GM12864 (cell line): ENCODE measurements at places on chromosomes 4 and X.

DNA sequence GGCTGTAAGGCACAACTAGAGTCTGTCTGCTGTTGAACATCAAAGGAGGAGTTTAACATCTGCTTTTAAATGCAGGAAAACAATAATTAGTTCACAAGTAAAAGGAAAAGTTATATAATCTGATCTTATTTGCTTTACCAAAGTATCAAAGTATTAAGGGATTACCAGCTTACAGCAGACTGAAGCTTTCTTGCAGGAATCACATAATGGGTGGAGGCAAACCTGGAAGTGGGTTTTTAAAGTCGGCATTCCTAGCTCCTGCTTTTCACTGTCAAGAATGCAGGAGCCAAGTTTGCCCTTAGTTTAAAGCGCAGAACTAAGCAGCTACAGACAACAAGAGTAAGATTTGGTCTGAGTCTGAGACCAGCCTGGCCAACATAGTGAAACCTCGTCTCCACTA lies 122.2 kb downstream of the APBB2 start:
- DNase-seq: no peak

DNA sequence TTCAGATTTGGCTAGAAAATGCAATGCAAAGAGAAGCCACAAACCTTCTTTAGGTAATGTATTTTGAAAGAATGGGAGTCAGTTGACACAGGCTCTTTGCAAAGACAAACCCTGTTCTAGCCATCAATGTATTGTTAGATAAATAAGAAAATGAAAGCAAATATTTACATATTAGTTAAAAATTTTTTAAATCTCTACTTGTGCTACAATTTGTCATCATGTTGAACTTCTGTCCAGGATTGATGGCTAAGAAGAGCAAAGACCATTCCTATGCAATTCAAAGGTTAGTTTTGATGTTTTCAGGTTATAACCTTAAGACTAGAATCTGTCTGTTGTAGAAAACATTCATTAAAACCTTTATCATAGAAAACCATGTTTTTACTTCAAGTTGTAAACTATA lies 788.8 kb upstream of the FTHL17 start:
- no peak for DNase-seq

GRCh38 chr4:132333724-132334047 lies 815.4 kb upstream of the PCDH10 start:
- no peak for DNase-seq

- DNase-seq: no peak
Measured at GRCh38 chr4:5143306-5143861, 92.1 kb downstream of the STK32B start.

- no peak for DNase-seq
Measured at GRCh38 chrX:17654116-17654515, 83.2 kb upstream of the SCML1 start.

GRCh38 chr4:81789158-81789557 lies 317.5 kb upstream of the RASGEF1B start:
- DNase-seq: no peak

DNA sequence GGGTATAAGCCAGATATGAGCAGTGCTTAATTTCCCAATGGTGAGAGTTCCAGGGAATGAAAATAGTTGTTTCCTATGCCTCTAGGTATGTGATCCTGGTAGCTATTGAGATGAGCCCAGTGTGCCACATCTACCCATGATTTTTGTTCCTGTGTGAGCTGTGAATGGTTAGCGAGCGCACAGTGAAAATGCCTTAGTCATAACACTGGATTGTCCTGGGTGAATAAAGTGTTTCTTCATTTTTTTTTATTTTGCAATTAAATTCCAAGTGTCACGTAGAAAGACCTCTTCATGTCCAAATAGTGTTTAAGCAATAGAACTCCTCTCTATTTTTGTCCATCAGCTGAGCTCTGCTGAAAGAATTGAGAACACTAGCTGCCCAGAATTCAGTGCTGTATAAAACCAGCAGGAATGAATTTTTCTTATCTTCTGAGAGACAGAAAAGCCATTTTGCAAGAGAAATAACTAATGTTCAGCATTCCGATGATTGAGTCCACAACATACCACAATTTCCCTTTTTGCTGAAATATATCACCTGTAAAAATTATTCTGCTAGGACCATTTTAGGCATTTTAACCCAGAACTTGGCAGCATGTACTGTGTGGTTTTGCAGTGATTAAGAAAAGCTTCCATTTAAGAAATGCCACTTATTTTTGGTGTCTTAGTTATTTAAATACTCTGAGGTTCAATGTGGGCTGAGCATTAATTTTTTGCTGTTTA lies 5.6 kb downstream of the MAOA start:
- DNase-seq: no peak

DNA sequence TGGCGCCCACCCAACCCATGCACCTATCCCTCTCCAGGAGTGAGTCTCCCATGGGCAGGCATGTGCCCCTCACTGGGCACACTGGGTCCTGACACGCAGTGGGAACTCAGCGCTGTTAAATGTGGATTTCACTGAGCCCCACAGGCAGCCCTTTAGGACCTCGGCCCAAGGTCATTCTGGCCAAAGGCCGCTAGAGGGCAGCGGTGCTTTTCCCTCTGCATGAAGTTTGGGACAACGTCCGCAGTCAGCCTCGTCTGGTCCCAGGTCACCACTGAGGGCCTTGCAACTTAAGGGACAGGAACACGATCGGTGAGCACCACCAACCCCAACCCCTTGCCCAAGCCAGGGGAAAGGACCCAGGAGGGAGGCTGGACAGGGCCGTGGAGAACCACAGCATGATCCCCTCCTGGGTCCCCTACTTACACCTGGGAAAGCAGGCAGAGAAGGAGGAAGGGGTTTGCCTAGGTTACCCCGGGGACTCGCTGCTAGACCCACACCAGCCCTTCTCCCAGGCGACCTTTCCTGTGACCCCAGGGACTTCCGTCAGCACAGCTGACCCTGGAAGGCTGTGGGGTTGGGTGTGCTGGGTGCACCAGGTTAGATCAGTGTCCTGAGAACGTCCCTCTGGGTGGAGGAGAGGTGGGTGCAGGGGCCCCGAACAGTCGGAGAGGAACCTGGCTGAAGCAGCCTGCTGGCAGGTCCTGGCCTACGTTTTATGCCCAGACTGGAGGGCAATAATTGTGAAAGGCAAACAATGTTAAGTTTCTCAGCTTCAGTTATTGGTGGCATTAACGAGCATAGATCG lies 24.0 kb downstream of the CYTL1 start:
- peak; percentile 13 for DNase-seq

GRCh38 chr4:1305781-1306455 lies 16.2 kb downstream of the MAEA start:
- no peak for DNase-seq

GRCh38 chr4:55574252-55574651 lies 17.8 kb downstream of the PDCL2 start:
- DNase-seq: no peak

DNA sequence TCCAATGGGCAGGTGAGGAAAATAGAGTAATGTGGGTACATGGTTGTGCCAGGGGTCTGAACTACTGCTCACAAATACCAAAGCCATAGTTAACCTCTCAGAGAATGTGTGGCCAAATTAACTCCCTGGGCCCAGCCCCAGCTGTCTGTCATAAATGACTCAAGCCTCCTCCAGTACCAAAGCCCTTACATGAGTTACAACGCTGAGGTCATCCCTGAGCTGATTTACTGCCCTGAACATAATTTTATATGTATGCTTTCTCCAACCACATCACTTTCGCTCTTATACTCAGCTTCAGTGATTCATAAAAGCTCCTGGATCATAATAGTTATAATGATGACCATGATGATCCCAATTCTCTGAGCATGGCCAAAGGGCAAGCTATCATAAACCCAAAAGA lies 283.9 kb downstream of the NKX6-1 start:
- DNase-seq: no peak

- DNase-seq: no peak
Measured at GRCh38 chr4:100016191-100016590, 66.1 kb upstream of the H2AZ1 start.

GRCh38 chrX:108091878-108092291 lies 307 bp downstream of the ATG4A start:
- no peak for DNase-seq

- no peak for DNase-seq
Measured at GRCh38 chrX:71367396-71367795, 1.2 kb downstream of the TAF1 start.

DNA sequence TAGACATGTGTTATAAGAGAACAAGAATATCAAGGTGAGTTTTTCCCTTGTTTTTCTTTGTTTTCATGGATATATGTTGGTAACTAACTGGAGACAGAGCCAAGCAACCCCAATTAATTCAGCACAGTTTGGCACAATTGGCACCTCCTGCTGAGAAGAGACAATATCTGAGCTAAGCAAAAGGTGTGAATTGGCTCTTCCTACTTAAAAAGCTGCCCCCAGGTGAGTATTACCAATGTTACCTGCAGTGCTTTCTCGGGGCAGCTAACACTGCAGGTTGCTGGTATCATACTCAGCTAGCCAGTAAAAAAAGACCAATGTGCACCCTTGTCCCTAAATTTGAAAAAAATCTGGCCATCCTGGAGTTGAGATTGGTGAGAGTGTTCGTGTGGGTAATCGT lies 871.2 kb upstream of the TENM3 start:
- no peak for DNase-seq

GRCh38 chrX:1035206-1035605 lies 177.2 kb downstream of the CRLF2 start:
- DNase-seq: no peak

- no peak for DNase-seq
Measured at GRCh38 chr4:97548943-97549583, 594.2 kb downstream of the STPG2 start.

DNA sequence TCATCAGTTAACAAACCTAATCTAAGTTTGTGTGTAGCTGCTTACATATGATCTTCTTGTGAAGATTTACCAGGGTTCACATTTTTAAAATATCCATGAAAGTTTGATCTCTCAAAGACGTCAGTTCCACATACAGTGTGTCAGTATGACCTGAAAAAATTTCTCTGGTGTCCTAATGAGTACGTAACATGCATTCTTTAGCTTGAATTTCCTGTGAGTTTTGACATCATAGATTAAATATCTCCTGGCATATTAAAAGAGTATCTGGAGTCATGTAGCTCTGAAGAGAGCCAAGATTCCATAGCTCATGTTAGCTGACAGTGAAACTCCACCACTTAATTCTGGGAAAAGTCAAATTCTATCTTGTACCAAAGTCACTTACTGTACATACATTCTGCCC lies 43.9 kb upstream of the PDLIM5 start:
- DNase-seq: no peak

DNA sequence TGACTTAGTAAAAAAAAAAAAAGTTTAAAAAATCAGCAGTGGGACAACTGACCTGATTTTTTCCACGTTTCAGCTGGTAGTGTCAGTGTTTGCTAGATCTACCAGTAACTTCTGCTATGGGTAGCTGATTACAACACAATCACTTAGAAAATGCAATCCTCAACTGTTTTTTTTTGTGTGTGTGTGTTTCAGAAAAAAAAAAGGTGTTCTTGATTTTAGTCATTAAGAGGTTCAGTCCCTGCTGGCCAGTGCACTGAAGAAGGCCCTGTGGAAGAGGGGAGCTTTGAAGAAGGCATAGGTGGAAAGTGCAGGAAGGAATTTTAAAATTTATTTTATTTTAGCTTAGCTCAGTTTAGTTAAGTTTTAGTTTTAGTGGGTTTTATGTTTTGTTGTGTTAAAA lies 46.9 kb downstream of the SH2D1A start:
- no peak for DNase-seq

DNA sequence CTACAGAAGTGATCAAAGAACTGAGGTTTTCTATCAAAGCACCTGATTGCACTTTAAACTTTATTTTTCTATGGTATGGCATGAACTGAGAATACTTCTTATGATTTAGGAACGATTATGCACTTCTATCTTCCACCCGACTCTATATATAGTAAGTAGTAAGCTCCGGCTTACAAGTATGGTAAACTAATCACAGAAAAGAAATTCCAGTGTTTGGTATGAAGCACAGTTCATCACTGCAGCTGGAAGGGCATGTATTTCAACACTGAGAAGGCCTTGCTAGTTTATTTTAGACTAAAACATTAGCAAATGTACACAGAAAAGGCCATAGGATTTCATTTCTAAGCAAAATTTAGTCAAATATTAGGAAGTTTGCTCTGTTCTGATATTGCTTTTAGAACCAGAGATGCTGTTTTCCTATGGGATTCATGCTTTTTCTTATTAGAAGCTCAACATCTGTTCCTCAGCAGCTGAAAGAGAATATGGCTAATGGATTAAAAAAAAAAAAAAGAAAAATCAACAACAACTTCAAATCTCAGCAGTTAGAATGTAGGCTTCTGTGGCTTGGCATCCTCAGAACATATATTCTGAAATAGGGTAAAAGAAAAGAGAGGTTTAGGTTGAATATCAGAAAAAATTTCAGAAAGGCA lies 273.5 kb downstream of the C4orf33 start:
- no peak for DNase-seq
